ENCODE measurements at places on chromosomes 1 and 21.

- DNase-seq: no peak
Measured at GRCh38 chr1:89466307-89466930, 58.2 kb upstream of the LRRC8B start.

DNA sequence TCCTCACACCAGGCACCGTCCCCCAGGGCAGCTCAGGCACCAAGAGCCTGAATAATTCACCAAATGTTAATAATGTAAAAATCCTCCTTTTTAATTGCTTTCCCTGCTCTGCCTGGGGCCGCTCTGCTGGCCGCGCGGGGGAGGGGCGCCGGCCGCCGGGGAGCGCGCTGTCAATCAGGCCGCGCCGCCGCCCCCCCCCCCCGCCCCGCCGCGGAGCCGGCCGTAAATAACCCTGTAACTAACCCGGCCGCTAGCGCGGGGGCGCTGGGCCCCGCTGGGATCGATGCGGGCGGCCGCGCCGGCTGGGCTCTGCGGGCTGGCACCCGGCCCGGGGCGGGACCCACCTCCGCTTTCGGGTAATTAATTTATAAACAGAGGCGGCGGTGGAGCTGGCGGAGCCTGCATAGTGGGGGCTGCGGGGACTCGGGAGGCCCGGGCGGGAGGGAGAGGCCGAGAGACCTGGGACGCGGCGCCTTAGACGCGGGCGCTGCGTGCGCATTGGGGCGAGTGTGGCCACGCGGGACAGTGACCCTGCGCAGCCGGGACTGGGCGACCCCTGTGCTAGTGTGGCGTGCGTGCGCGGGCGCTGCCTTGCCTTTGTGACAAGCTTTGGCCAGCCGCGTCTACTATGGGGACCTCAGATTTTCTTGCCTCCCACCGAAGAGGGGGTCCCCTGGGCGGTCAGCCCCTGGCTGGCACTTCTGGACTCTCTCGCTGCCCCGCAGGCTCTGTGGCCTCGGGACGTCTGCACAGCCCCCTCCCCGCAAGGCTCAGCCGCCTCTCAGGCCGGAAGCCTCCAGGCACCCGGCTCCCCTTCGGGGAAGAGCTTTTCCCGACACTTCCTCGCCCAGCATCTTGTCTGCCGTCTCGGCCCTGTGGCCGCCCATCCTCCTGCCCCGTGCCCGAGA is 16.6 kb downstream of the SAMD11 start:
- no peak for DNase-seq

- no peak for DNase-seq
Measured at GRCh38 chr1:11373895-11374747, 101.1 kb downstream of the UBIAD1 start.

DNA sequence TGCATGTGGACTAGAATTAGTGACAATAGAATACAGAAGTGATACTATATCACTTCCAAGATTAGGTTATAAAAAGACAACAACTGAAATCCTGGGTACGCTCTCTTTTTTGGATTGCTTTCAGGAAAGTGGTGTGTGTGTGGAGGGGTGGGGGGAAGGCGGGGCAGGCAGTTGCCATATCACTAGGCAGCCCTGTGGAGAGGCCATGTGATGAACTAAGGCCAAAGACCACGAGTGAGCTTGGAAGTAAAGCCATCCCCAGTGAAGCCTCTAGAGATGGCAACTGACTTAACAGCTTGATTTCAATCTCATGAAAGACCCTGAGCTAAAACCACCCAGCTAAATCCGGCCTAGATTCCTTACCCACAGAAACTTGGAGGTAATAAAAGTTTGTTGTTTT is 6.2 kb upstream of the ASPM start:
- DNase-seq: no peak
